Endodermal cell (in vitro differentiated cells): ENCODE measurements at places on chromosomes 13 and 19. TPM values are rescaled to one million over a fixed set of nuclear protein-coding genes. Genes with fewer than 3 reads are reported as not detected.
A peak's percentile ranks its signal among the peaks of the same experiment; 100 is the strongest.

GRCh38 chr13:94602467-94602866 lies 810 bp downstream of the GPR180 start:
- H3K36me3 ChIP-seq: peaks cover 25% of the 10 kb centered on the region
- H3K27ac ChIP-seq: no peak overlapping the region
- DNase-seq: no peak
- H3K27me3 ChIP-seq: no peaks in the 10 kb centered on the region

DNA sequence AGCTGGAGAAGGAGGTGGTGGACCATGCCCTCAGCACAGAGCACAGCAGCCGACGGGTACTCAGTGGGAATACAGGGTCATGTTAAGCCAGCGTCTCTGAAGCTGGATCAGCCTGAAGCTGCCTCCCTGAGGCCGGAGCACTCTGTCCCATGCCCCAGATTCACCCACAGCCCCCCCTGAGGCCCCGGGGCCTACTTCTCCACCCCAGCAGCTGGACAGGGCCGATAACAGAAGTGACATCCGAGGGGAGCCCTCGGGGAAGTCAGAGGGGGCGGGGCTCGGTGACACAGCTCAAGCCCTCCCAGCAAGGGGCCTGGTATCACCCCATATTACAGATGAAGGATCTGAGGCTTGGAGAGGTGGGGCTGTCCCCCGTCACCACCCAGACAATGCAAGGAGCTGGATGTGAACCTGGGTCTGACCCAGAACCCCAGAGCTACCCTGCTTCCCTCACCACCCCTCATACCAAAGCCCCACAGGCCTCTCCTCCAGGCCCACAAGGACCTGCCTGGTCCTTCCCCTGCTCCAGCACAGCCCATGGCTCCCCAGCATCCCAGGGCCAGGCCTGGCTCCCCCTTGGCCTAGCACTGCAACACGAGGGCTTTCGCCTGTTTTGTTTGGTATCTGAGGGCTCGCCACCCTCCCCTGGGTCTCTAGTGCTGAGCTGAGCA lies 5.7 kb downstream of the R3HDM4 start:
- H3K27me3 ChIP-seq: no peaks in the 10 kb centered on the region
- peaks cover 7% of the 10 kb centered on the region for H3K36me3 ChIP-seq
- no peak overlapping the region for H3K27ac ChIP-seq
- no peaks in the 10 kb centered on the region for H3K4me1 ChIP-seq
- H3K4me3 ChIP-seq: no peak overlapping the region

- DNase-seq: no peak
- peak overlapping the region; percentile 99 for H3K27ac ChIP-seq
Observed at GRCh38 chr19:10836479-10837330, 693 bp upstream of the TMED1 start.

- peak; percentile 42 for DNase-seq
- H3K27me3 ChIP-seq: no peaks in the 10 kb centered on the region
- no peaks in the 10 kb centered on the region for H3K4me1 ChIP-seq
- H3K27ac ChIP-seq: no peak overlapping the region
Observed at GRCh38 chr13:44422755-44423643, 49.4 kb downstream of the SERP2 start.

CGB3 gene
- not detected in 3 replicates for total RNA-seq

- H3K4me1 ChIP-seq: no peaks in the 10 kb centered on the region
- H3K27ac ChIP-seq: no peak overlapping the region
- no peaks in the 10 kb centered on the region for H3K36me3 ChIP-seq
- no peak for DNase-seq
Observed at GRCh38 chr19:4566402-4567051, 7.0 kb upstream of the SEMA6B start.

ZNF649 gene
- 62.5 and 69.3 TPM in 2 replicates for total RNA-seq

GRCh38 chr19:10390652-10391286 lies 10.4 kb upstream of the TYK2 start:
- no peaks in the 10 kb centered on the region for H3K27me3 ChIP-seq
- peaks cover 41% of the 10 kb centered on the region for H3K36me3 ChIP-seq
- no peak overlapping the region for H3K4me3 ChIP-seq
- H3K27ac ChIP-seq: no peak overlapping the region
- DNase-seq: peak; percentile 93
- no peaks in the 10 kb centered on the region for H3K4me1 ChIP-seq

- peak overlapping the region; percentile 30 for H3K27ac ChIP-seq
- peak; percentile 58 for DNase-seq
- H3K4me1 ChIP-seq: peaks cover 5% of the 10 kb centered on the region
- no peaks in the 10 kb centered on the region for H3K27me3 ChIP-seq
- no peaks in the 10 kb centered on the region for H3K36me3 ChIP-seq
Observed at GRCh38 chr13:71030784-71031183, 836.2 kb downstream of the DACH1 start.

GRCh38 chr13:108266321-108266990 lies 3.1 kb upstream of the TNFSF13B start:
- H3K36me3 ChIP-seq: no peaks in the 10 kb centered on the region
- H3K27me3 ChIP-seq: no peaks in the 10 kb centered on the region
- no peaks in the 10 kb centered on the region for H3K4me1 ChIP-seq
- H3K4me3 ChIP-seq: no peak overlapping the region
- DNase-seq: no peak
- H3K27ac ChIP-seq: no peak overlapping the region

CEACAM3 gene
- not detected in 2 replicates for total RNA-seq

TLE2 gene
- total RNA-seq: 80.3 to 118 TPM (median 83.8 TPM) in 3 replicates

PLPPR3 gene
- 76.4 to 113 TPM (median 110 TPM) in 3 replicates for total RNA-seq

- no peak for DNase-seq
- no peaks in the 10 kb centered on the region for H3K27me3 ChIP-seq
- peaks cover 21% of the 10 kb centered on the region for H3K4me1 ChIP-seq
- H3K4me3 ChIP-seq: no peak overlapping the region
- no peak overlapping the region for H3K27ac ChIP-seq
Observed at GRCh38 chr13:75725736-75726135, 89.6 kb downstream of the LMO7 start.

PTGIR gene
- not detected in 3 replicates for total RNA-seq

SIN3B gene
- total RNA-seq: 58.0 to 68.1 TPM (median 68.0 TPM) in 3 replicates

- no peak overlapping the region for H3K4me3 ChIP-seq
- H3K27me3 ChIP-seq: no peaks in the 10 kb centered on the region
- H3K36me3 ChIP-seq: no peaks in the 10 kb centered on the region
- H3K27ac ChIP-seq: no peak overlapping the region
Observed at GRCh38 chr19:2653710-2654707, 48.5 kb downstream of the GNG7 start.

OR7A5 gene
- total RNA-seq: not detected in 2 replicates

DNA sequence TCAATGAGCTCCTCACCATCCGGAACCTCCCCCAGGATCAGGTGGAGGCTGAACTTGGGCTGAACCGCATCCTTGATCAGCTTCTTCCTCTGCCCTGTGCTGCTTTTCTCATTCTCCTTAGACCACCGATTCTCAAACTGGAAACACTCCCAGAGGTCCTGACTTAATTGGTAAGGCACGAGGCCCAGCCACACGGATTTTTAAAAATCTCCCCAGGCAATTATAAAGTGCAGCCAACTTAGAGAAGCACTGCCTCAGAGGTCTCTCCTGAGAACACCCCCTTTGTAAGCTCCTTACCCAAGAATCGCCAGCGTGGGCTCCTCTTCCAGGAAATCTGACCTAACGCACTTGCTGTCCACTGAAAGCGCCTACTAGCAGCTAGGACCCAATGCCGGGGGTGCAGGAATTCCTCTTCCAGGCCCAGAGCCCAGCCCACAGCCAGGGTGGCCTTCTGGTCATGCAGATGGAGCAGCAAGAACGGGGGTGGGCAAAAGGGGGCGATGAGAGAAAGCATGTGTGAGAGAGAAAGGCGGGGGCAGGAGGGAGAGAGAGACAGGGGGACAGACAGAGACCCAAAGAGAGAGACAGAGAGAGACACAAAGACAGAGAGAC lies 66.9 kb upstream of the CACNA1A start:
- peak; percentile 53 for DNase-seq
- no peaks in the 10 kb centered on the region for H3K4me1 ChIP-seq
- no peak overlapping the region for H3K27ac ChIP-seq
- no peaks in the 10 kb centered on the region for H3K27me3 ChIP-seq
- H3K36me3 ChIP-seq: no peaks in the 10 kb centered on the region

- H3K27me3 ChIP-seq: no peaks in the 10 kb centered on the region
- no peak overlapping the region for H3K27ac ChIP-seq
- peaks cover 3% of the 10 kb centered on the region for H3K4me1 ChIP-seq
- DNase-seq: no peak
Observed at GRCh38 chr13:49594576-49594975, 9.2 kb upstream of the RCBTB1 start.

ZNF681 gene
- 10.6 and 11.3 TPM in 2 replicates for total RNA-seq

DNA sequence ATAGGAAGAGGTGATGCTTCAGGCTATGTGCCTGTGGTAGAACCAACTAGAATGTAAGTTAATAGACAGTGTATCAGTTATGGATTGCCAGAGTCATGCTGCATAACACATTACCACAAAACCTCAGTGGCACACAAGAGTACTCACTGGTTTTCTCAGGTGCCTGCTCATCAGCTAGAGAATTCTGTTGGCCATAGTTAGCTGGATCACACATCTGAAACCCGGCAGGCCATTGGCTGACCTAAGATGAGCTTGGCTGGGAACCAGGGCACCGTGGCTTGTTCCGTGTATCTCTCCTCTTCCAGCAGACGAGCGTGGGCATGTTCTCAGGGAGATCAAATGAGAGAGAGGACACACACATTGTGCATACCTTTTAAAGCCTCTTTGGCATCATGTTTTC lies 76.7 kb downstream of the TEX26 start:
- H3K4me3 ChIP-seq: no peak overlapping the region
- DNase-seq: peak; percentile 27
- H3K27ac ChIP-seq: no peak overlapping the region
- H3K36me3 ChIP-seq: no peaks in the 10 kb centered on the region
